Eye (tissue), 1 donor: ENCODE measurements at places on chromosomes 11 and 22.
A peak's percentile ranks its signal among the peaks of the same experiment; 100 is the strongest.

- DNase-seq: no peak
These were observed 1.8 kb downstream of the MTMR2 start for GRCh38 chr11:95922099-95922498.

- DNase-seq: no peak
These were observed 24.6 kb downstream of the CSF2RB start for GRCh38 chr22:36938028-36938425.

DNA sequence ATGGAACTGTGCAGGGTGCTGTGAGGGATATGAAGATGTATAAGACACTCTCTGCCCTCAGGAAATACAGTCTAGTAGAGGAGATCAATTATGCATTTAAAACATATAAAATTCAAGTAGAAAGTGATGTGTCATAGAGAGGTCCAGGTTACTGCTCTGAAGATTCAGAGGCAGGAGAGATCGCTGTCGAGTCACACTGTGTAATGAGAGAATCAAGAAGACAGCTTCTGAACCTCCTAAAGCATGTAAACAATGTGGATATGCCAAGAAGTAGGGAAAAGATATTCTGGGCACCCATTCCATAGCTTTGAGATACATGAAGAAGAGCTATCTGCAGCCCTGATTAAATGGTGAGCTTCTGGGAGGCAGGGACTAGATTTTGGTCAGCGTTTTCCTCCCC lies 16.7 kb downstream of the SSH3 start:
- no peak for DNase-seq

GRCh38 chr11:29024386-29024785 lies 916.2 kb downstream of the METTL15 start:
- DNase-seq: no peak

DNA sequence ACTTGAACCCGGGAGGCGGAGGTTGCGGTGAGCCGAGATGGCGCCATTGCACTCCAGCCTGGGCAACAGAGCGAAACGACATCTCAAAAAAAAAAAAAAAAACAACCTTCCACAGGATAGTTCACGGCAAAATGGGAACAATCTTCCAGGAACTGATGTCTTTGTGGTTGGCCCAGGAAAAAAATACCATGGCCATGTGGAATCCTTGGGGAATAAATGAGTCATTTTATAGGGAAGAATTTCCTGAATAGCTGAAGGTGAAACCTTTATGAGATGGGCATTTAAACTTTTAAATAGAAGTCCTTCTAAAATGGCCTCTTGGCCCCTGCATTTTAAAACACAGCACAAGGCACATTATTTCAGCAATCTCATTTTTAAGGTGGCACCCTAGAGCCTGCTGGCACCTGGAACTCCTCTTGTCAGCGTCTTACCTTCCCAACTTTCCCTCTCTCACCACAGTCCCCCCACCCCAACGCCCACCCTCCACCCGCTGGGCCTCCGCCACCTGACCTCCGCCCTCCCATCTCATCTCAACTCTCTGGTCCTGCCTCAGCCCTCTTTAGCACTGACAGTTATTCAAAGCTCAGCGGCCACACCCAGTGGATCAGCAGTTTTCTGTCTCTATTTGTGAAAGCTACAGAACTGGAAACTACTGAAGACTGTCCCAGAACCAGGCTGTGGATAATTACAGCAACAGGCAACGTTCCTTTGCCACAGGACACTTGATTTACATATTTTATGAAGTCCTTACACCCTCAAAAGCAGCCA lies 43.1 kb downstream of the SCGB1A1 start:
- no peak for DNase-seq

- no peak for DNase-seq
These were observed 349.7 kb upstream of the MPPED2 start for GRCh38 chr11:30935861-30936260.

DNA sequence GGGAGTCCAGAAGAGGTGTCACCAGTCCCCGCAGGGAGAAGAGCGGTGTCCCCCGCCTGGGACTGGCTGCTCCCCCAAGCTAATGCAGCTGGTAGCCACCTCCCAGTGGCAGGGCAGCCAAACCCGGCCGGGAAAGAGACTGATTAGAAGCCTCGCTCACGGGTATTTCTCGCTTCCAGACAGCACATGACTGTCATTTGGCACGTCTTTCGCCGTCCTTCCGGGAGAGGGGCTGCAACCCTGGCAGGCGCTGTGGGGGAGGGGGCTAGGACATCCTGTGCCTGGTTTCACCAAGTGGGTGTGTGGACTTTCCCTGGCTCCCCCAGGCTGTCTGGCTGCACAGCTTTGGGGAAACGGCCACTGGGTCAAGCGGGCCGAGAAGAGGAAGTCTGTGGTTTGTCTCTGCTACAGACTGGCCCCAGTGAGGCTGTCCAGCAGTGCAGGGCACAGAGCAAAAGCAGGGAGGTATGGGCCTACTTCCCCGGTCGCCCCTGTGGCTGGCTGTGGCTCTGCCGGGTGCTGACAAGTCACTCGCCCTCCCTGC lies 3.8 kb downstream of the CD81 start:
- DNase-seq: no peak

- no peak for DNase-seq
These were observed 102.1 kb downstream of the FBXO7 start for GRCh38 chr22:32576553-32577253.

DNA sequence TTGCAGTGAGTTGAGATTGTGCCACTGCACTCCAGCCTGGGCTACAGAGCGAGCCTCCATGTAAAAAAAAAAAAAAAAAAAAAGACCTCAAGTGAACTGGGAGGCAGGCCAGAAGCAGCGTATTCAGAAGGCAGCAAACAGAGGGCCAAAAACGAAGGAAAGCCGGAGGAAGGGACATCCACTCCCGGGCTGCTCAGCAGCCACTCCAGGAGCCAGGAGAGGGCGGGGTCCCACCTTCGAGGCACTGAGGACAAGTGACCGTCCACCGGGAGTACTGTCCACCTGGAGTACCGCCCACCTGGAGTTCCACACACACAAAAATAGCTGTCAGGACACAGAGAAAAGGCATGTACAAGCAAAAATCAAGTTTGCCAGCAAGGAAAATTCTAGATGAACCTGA lies 5.5 kb downstream of the TOLLIP start:
- DNase-seq: no peak

GRCh38 chr22:39264349-39265038 lies 19.7 kb upstream of the PDGFB start:
- no peak for DNase-seq

DNA sequence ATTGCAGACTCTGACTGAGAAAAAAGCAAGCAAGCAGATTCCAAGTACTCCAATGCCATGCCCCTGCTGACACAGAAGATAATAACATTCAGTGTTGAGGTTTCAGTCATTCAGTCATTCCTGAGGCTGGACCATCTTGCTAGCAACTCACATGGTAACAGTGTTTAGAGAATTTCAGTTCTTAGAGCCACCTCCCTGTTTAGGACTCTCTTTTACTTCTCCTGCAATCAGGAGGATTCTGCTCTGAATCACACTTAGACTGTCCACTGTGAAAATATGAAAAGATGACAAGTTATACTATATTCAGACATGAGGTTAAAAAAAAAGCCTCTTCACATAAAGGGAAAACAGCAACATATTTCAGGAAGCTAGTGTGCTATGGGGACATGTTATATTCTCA lies 183.9 kb upstream of the CTSC start:
- no peak for DNase-seq

GRCh38 chr22:50226063-50226874 lies 18.6 kb downstream of the TUBGCP6 start:
- DNase-seq: no peak

- DNase-seq: no peak
These were observed 2.0 kb downstream of the ST14 start for GRCh38 chr11:130161441-130162145.

DNA sequence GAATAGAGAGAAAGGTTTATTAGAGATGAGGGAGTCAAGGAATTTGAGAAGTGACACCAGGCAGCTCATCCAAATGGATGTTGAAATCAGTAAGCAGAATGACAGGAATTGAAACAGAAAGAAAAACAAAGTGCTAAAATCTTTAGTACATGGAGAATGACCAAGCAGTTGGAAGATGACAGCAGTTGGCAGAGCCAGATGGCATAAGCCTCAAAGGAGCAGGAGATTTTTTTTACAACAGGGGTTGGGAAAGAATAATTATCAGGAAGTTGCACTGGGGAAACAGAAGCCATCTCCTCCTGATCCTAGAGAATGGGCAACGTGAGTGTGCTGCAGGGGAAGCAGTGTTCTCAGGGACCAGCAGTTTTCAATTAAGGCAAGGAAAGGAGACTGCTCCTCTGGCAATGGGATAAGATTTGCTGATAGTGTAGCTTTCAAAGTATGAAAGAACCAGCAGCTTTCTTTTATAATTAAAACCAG lies 28.9 kb downstream of the RAB39A start:
- peak; percentile 48 for DNase-seq

- DNase-seq: peak; percentile 86
These were observed 25.5 kb upstream of the GRK2 start for GRCh38 chr11:67240576-67241389.

DNA sequence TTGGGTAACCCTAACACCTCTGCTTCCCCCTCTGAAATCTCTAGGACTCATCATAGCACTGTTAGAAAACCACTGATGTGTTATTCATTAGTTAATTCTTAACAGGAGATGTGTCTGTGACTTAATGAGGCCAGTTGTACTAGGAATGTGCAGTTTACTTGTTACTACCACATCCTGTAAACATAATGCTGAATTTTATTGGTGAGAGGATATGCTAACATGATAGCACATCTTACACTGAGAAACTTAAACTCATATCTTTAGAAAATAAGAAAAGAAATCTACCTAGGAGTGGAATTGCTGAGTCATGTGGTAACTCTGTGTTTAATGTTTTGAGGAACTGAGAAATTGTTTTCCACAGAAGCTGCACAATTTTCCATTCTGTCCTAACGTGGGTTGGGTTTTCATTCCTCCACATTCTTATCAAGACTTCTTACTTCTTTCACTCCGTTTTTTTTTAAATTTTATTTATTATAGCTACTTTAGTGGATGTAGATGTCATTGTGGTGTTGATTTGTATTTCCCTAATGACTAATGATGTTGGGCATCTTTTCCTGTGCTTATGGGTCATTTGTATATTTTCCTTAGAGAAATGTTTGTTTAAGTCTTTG lies 33.7 kb downstream of the RNF121 start:
- DNase-seq: no peak

DNA sequence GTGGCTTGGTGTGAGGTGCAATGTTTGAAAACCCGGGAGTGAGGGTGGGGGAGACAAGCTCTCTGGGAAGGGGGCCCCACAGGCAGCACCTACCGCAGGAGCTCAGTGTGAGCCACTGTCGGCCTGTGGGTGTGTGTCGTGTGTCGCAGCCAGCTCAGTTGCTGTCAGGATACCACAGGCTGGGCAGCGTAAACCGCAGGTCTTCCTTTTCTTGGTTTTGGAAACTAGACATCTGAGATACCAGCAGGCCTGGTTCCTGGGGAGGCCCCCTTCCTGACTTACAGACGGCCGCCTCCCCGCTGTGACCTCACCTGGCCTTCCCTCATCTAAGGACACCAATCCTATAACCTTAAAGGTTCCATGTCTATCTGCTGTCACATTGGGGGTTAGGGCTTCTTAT lies 19.4 kb downstream of the IRF7 start:
- DNase-seq: no peak

DNA sequence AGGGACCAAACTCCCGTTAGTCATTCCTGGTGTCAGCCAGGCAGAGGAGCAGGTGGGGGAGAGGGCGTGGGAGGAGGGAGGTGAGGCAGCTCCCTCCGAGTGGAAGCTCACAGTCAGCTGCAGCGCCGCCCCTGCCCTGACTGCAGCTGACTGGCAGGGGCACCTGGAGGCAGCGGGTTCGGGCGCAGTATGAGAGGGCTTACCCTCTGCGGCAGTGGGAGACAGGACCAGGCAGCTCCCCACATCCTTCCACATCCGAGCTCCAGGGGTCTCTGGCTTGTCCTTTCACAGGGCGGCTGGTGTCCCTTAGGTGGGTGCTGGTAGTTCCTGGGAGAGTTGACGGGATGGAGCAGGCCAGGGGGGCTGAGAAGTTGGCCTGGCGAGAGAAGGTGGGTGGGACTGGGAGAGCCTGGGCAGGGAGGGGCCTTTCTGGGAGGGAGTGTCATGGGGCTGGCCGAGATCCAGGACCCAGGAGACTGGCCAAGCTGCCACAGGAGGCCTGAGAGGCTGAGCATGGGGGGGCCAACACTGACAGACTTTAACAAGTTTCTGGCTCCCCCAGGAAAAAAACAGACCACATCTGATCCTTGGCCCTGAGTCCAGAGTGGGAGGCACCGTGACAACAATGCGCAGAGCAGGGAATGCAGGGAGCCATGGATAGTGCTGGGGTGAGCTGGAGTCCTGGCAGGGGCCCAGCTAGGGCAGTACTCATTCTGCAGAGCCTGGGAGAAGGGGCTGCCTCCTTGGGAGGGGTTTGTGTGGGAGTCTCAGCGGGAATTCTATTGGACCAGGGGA lies 4.9 kb downstream of the ADORA2A start:
- no peak for DNase-seq

DNA sequence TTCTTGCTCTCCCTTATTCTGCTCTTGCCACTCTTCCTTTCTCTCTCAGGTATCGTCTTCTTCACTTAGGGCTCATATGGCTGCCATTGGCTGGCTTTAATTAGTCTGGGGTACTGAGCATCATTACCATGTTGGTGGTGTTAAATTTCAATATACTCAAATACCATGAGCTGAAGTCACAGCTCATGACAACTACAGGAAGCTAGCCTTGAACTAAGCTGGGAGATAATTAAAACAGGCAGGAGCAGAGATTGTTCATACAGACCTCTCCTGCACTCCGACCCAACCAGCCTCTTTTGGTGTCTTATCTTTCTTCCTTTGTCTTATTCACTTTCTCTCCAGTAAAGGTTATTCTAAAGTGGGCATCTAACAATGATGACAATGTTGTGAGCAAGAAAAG lies 130.9 kb upstream of the BLID start:
- DNase-seq: no peak

GRCh38 chr11:126393143-126393542 lies 37.7 kb downstream of the ST3GAL4 start:
- DNase-seq: no peak

DNA sequence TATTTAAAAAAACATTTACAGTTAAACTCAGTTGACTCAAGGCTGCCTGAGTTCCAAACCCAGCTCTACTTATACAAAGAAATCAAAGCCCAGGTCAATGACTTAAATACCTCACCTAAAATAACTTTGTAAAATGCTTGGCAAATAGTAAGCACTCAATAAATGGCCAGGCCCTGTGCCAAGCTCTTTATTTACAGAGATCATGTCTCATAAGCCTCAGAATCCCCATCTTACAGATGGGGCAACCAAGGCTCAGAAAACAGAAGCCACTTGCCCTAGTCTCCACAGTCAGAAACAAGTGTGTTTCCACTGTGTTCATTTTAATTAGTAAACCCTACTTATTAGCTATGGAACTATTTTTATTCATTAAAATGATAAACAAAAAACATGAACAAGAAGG lies 30.5 kb upstream of the TTC28 start:
- DNase-seq: no peak

- DNase-seq: no peak
These were observed 47.7 kb upstream of the GAB2 start for GRCh38 chr11:78465169-78465942.

GRCh38 chr22:33519974-33520903 lies 400.0 kb downstream of the LARGE1 start:
- no peak for DNase-seq
